ENCODE measurements at places on chromosomes 4 and X.

- no peak for DNase-seq
These were observed 19.1 kb downstream of the CNOT6L start for GRCh38 chr4:77800077-77800476.

- no peak for DNase-seq
These were observed 755.6 kb downstream of the DMD start for GRCh38 chrX:32455704-32456103.

- no peak for DNase-seq
These were observed 81.7 kb upstream of the ARHGAP24 start for GRCh38 chr4:85393201-85393600.

DNA sequence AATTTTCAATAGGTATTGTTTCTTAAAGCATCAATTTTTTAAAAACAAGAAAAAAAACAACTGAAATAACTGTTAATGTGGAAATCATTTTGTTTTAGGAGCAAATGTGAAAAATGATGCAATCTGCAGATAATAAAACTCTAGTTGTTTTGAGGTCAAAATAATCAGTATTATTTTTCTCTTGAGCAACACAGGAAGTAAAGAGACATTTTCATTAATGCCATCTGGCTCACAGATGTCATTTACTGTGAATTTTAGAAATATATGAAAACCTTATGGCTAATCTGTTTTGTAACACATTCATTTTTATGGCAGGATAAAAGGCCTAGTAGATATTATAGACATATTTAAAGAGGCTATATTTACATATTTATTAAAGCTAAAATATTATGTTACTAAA is 141.6 kb downstream of the PCDH18 start:
- DNase-seq: no peak

- DNase-seq: no peak
These were observed 15.4 kb downstream of the MAD2L1 start for GRCh38 chr4:120051253-120051652.

GRCh38 chr4:111399623-111400022 is 745.6 kb upstream of the FAM241A start:
- no peak for DNase-seq

DNA sequence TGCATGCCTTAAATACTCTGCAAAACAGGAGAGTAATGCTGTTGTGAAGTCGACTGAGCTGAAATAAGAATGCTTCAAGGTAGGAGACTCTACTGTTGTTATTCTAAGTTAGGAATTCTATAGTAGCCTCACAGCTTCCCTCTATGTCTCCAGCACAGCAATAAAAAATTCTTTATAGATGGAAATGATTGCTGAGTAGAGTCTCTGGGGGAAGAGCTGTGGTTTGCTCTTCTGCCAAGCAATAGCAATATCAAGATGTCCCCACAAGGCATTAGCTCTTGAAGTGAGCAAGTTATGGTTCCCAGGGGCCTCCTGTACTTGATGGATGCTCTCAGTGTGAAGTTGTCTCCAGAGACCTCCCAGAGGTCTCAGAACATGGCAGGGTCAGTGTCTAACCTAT is 880.6 kb upstream of the FRG1 start:
- no peak for DNase-seq

GRCh38 chr4:26885912-26886274 is 25.3 kb downstream of the STIM2 start:
- DNase-seq: peak; percentile 30

GRCh38 chrX:103418811-103419340 is 42.5 kb downstream of the BEX3 start:
- no peak for DNase-seq

DNA sequence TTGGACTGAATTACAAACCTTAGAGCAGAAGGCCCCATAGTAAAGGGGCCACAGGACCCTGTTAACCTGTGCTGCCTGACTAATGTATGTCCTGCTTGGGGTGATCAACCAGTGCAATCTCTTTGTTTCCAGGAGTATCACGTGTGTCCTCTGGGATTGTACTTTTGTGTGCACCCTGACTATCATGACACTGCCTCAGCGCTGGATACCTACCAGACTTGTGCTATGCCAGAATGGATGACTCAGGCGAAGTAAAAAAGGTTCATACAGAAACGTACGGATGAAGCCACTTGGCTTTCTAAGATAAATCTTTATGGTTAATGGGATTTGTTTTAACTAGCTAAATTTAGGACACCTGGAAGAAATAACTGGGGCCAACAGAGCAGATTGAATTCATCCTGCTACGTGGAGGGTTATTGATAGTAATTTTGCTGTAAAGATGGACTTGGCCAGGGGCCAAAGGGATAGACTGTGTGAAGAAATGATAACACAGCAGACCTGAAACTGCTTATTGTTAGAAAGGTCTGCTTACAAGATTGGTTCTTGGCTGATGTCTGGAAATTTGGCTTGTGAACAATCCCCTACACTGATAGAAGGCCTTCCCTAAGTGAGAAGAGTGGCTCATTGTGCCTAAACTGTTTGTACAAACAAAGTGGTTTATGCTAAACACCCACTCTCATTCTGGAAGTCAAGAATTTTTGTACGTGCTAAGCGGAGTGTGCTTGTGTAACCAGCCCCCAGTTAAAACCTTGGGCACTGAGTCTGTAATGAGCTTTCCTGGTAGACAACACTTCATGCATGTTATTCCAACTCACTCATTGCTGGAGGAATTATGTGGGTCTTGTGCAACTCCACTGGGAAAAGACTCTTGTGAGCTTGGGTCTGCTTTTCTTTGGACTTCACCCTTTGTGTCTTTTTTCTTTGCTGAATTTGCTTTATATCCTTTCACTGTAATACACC is 750.5 kb upstream of the HTR2C start:
- DNase-seq: no peak

- DNase-seq: peak; percentile 45
These were observed 309.3 kb downstream of the FRMPD4 start for GRCh38 chrX:12447448-12448064.

- DNase-seq: no peak
These were observed 56.0 kb downstream of the TMEM131L start for GRCh38 chr4:153521999-153522801.

- no peak for DNase-seq
These were observed 49.7 kb upstream of the ANKRD17 start for GRCh38 chr4:73308286-73308685.

All from kidney tubule cell (primary cell).